ENCODE measurements at places on chromosomes 2 and 18.

DNA sequence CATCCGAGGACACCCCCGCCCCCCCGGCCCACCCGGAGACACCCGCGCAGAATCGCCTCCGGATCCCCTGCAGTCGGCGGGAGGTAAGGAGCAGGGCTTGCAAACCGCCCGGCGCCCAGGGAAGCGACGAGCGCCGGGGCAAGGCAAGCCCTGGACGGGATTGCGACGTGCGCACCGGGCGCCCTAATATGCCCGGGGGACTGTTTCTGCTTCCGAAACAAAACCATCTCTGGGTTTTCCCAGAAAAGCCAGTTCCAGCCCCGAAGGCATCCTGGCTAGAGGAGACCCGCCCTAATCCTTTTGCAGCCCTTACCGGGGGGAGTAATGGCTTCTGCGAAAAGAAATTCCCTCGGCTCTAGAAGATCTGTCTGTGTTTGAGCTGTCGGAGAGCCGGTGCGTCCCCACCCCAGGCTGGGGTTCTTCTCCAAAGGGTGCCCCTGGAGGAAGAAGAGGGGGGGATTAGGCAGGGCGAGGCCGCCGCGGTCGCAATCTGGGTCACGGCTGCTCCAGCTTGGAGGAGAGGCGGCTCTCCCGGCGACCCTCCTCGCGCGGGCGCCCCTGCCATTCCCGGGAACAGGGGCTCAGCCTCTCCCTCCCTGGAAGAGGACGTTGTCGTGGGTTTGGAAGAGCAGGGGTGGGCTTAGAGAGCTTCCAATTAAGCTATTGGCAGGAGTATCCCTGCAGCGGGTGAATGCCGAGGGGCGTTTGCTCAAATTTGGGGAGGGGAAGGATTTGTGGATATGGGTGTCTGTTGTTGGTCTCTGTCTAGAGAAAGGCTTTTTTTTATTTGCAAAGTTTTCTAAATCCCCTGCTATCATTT, 521 bp downstream of the MYCN start:
- peak; percentile 3 for DNase-seq

DNA sequence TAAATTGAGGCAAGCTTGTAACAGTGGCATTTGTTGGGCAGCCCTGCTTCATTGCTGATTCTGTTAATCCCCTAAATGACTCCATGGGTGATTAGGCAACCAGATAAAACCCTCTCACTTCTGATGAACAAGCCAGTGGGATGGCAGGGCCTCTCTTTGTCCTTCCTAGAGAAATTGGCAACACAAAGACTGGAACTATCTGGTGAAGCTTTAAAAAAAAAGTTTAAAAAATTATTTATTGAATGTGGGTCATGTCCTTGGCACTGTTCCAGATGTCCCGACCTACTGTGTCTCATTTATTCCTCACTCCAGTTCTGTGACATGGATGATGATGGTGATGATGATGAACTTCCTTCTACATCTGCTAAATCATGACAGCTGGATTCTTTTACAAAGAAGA, 30.8 kb downstream of the NRP2 start:
- no peak for DNase-seq

DNA sequence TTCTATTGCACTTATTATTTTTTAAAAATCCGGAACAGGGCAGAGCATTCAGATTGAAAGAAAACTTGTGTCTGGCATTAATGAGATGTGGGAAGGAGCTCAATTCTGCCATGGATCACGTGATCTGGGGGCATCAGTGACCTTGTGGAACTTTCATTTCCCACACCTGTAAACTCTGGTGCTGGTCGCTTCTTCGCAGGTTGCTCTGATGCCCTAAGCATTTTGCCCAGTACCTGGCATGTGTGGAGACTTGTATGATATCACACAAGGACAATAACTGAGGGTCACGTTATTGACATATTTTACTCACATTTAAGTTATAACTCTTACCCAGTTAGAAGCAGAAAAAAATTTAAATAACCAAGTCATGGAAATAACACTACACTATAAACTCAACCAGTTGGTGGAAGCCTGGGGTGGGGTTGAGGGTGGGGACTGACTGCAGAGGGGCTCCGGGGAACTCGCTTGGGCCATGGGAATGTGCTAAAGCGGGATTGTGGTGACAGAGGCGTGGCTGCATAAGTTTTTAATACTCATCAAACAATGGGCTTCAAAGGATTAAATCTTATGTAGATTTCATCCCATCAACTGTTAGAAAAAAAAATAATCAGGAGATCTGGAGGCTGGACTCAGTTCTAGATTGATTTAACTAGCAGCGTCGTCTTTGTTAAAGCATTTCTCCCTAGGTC, 36.5 kb downstream of the ST3GAL5 start:
- DNase-seq: no peak

DNA sequence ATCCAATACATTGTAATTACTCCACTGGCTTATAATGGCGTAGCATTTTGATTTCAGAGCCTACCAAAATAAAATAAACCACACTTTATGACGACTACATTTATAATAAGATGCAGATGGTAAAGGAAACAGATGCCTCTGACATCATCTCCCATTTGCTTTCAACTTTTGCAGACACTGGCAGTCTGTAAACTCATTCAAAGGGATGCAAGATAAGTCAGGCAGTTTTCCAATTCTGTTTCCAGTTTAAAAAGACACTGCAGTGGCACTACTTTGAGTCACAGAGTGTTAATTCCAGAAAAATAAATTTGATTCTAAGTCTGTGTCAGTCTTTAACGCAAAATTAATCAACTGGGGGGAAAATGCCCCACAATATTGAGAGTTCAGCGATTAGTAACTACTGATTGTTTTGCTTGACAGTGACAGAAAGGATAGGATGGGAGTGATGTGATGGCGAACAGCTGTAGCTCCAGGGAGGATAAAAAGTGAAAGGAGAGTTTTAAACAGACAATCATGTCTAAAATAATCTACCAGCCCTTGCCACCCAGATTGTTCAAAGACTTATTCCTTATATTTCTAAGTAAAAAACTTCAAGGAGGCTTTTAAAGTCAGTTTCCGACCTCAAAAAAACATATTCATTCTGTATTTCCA, 6.7 kb downstream of the DSEL start:
- DNase-seq: peak; percentile 49

DNA sequence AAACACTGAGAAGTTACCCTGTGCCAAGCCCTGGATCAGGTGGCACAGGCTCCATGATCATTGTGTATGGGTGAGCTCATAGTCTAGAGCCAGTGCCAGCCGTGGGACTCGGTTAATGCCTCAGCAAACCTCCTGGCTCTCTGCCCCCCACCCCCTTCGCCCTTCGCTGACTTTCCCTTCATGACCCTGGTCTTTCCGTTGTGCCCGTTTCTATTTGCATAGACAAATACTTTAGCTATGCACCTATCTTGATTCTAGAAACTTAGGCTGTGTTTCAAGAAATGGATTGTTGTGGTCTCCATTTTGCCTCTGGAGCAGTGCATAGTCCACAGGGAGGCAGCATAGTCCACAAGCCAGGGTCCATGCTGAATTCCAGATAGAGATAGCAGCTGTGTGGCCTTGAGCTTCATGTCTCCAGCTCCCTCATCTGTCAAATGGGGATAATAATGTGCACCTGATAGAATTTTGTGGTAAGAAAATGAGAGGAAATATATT, 44.8 kb upstream of the KDM3A start:
- peak; percentile 47 for DNase-seq

GRCh38 chr18:50806208-50806616, 13.6 kb downstream of the MRO start:
- no peak for DNase-seq

DNA sequence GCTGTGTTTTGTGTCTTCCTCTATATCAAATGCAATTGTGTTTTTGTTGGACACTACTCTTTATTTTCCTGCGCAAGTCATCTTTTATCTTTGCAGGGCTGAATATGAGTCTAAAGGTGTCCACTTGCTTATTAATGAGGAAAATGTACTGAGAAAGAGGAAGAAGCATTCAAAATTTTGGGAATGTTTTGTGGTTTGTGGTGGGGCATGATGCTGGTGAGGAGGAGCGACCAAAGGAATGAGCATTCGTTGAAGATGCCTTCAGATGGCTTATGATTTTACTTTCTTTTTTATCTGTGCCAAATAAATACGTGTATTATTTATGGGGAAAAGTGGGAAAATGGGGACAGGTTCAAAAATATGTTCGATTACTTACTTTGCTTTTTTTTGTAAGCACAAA, 63.9 kb upstream of the SMIM21 start:
- DNase-seq: no peak

GRCh38 chr18:42781298-42781815, 334.1 kb downstream of the RIT2 start:
- no peak for DNase-seq

- no peak for DNase-seq
Observed at GRCh38 chr18:59072727-59073421, 66.8 kb upstream of the SEC11C start.

- no peak for DNase-seq
Observed at GRCh38 chr2:47688561-47688960, 94.4 kb upstream of the MSH6 start.

Data from iris pigment epithelial cell (primary cell).